Colonic mucosa (tissue), 4 donors: ENCODE measurements at places on chromosomes 12 and 14. TPM values are rescaled to one million over a fixed set of nuclear protein-coding genes. Genes with fewer than 3 reads are reported as not detected.

- H3K36me3 ChIP-seq = no peaks in the 10 kb centered on the region
- no peak overlapping the region for H3K27ac ChIP-seq
- H3K4me3 ChIP-seq = no peak overlapping the region
- DNase-seq = no peak
Measured at GRCh38 chr12:119389687-119390086, 55.2 kb downstream of the CCDC60 start.

DNA sequence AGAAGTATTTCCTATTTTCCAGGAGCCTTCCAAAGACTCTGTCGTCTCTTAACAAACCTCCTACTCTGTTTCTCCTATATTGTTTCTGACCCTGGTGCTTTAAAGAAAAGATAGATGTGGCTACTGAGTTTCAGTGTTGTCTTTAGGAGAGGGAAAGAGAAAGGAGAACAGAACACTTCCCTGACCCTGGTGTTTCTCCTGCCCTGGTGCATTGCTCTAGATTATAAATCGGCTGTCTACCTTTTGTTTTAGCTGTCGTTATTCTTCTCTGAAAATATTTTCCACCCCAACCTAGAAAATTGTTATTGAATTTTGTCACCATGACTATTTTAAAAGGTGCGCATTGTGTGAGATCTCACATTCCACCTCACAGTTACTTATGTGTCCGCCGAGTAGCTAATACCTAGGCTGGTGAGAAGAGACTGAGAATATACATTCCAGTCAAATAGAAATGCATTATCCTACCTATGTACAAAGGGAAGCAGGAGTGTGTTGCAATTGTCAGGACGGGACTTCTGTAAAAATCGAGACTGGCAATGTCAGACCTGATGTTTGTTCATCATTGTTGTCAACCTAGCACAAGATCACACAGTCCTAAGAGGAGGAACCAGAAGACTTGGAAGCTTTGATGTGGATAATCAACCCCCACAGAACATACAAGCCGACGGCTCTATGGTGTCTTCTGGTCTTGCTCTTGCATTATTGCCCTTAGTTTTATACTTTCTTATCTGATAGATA, 108.7 kb upstream of the SLC38A4 start:
- no peak overlapping the region for H3K27ac ChIP-seq
- no peak overlapping the region for H3K4me3 ChIP-seq
- H3K27me3 ChIP-seq = no peaks in the 10 kb centered on the region
- no peaks in the 10 kb centered on the region for H3K4me1 ChIP-seq
- no peak for DNase-seq

DNA sequence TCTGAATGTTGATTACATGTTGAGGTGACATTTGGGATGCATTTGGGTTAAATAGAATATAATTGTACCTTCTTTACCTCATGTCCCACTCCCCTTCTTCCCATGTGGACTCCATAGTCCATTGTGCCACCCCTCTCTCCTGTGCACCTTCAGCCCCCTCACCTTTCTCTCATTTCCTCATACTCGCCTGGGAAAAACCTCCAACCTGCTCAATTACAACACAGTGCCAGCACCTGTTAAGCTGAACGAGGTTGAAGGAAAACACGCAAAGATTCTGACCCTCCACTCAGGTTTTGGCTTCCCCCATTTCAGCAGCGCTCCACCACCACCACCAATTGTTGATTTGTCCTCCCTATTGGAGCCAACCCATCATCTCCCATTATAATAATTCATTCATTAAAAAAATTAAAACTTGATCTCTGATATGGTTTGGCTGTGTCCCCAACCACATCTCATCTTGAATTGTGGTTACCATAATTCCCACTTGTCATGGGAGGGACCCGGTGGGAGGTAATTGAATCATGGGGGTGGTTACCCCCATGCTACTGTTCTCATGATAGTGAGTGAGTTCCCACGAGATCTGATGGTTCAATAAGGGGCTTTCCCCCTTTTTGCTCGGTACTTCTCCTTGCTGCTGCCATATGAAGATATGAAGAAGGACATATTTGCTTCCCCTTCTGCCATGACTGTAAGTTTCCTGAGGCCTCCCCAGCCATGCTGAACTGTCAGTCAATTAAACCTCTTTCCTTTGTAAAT, 33.7 kb upstream of the PPP2R5C start:
- no peaks in the 10 kb centered on the region for H3K36me3 ChIP-seq
- H3K4me1 ChIP-seq = peaks cover 10% of the 10 kb centered on the region
- H3K27me3 ChIP-seq = no peaks in the 10 kb centered on the region

The CCDC85C gene
- 54.0 TPM for total RNA-seq

The CLEC9A gene
- total RNA-seq = 0.47 TPM

The SOAT2 gene
- total RNA-seq = not detected

The NPAS3 gene
- 1.6 TPM for total RNA-seq

DNA sequence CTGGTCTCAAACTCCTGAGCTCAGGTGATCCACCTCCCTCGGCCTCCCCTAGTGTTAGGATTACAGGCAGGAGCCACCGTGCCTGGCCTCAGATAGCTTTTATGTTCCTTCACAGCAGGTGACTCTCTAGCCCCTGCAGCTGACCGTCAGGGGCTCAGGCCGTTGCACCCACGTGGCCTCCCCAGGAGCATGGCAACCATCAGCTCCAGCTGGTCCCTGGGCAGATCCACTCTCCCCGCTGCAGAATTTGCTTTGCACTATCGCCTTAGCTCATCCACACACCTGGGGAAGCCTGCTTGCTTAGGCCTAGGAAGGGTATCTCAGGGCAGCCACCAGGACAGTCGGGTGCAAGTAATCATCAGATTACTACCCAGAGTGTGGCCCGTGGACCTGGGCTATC, 62.6 kb downstream of the TSPAN9 start:
- no peaks in the 10 kb centered on the region for H3K4me1 ChIP-seq
- H3K4me3 ChIP-seq = no peak overlapping the region
- no peaks in the 10 kb centered on the region for H3K27me3 ChIP-seq

- H3K27me3 ChIP-seq = no peaks in the 10 kb centered on the region
- no peaks in the 10 kb centered on the region for H3K4me1 ChIP-seq
- DNase-seq = no peak
- no peak overlapping the region for H3K27ac ChIP-seq
Measured at GRCh38 chr14:86933460-86933859, 1059.5 kb downstream of the GALC start.

- peaks cover 11% of the 10 kb centered on the region for H3K36me3 ChIP-seq
- H3K27me3 ChIP-seq = no peaks in the 10 kb centered on the region
- no peak for DNase-seq
- H3K4me1 ChIP-seq = peaks cover 6% of the 10 kb centered on the region
Measured at GRCh38 chr12:51972422-51972812, 20.9 kb downstream of the ACVR1B start.

DNA sequence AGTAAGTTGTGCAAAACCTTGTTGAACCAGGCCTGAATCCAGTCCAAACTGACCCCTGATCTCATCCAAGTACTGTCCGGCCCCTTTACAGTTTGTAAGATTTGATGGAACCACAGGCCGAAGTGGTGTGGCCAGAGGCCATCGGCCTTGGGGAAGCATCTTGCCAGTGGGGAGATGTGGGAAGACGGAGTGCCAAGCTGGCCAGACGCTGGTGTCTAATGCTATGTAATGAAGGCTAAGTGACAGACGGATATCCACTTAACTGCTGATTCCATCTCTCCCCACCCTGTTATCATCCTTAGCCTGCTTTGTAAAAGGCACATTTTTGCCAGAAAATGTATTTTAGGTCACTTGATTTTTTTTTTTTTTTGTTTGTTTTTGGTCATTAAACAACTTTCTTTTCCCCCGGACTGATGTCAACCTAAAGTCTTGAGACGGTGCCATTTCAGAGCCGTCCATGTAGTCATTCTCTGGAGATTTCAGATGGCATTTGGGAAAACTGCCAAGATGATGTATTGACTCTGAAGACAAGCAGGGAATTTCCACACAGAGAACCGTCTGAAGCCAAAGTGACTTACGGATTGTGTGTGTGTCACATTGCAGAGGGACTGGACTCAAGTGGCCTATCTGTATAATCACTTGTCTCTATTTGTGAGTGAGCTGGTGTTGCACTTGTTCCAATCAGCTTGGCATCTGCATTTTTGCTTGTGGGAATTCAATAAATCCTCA, 86.5 kb upstream of the MANSC4 start:
- no peaks in the 10 kb centered on the region for H3K27me3 ChIP-seq
- H3K4me3 ChIP-seq = no peak overlapping the region
- H3K4me1 ChIP-seq = no peaks in the 10 kb centered on the region
- H3K36me3 ChIP-seq = no peaks in the 10 kb centered on the region
- H3K27ac ChIP-seq = no peak overlapping the region
- DNase-seq = no peak

The CD9 gene
- 589 TPM for total RNA-seq

GRCh38 chr12:54596526-54596946, 8.1 kb upstream of the PPP1R1A start:
- H3K4me3 ChIP-seq = no peak overlapping the region
- DNase-seq = peak; percentile 60
- no peaks in the 10 kb centered on the region for H3K27me3 ChIP-seq
